ENCODE measurements at places on chromosomes 6 and 20.
A peak's percentile ranks its signal among the peaks of the same experiment; 100 is the strongest.

DNA sequence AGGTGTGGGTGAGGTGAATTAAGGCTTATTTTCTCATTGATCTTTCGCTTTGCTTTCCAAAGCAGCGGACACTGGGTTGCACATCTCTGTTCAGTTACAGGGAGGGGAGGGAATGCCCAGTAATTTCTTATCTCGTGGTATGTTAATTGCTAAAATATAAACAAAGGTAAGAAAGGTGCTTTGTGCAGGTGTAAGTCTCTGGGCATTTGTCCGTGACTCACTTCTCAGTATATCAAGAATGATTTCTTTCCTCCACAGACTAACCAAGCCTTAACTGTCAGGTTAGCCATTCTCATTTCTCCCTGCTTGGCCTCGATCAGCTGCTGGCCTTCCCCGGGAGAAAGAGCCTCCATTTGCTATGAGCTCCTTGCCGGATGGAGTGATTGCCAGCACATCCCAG lies 862.1 kb downstream of the KIF16B start:
- no peak for ATAC-seq

DNA sequence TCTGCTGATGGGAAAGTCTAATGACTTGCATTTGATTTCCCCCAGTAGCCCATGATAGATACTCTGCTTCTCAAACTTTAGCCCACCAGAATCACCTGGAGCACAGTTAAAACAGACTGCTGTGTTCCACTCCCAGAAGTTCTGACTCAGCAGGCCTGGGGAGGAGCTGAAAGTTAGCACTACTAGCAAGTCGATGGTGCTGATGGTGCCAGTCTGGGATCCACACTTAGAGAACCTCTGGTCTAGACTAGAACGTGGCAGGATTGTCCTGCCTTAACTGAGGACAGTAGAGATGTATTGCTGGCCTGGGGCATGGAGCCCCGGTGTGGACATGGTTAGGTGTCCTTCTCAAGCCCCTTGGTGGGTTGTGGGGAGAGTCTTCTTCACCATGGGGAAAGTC lies 8.7 kb downstream of the TOX2 start:
- no peak for ATAC-seq

- no peak for ATAC-seq
Observed at GRCh38 chr6:119360262-119360915, 10.8 kb upstream of the MAN1A1 start.

DNA sequence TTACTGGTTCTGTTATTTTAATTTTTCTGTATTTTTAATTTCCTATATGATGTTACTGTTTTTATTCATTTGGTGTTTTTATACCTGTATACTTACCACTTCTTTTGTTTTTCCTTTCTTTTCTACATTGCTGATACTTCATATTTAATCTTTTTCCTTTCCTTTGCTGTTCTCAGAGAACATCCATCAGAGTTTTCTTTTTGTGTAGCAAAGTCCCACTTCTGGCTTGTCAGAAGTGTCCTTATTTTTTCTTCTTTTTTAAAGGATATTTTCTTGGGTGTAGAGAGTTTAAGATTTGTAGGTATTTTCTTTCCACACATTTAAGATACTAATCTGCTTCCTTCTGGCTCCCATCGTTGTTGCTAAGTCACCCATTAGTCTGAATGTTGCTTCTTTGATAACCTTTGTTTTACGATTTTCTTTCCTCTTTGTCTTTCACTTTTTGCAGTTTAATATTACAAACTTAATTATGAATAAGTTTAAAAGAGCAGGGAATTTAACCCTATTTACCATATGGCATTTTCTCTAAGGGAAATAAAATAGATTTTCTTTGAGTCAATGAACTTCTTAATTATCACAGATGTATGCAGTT lies 18.5 kb downstream of the CD2AP start:
- ATAC-seq: no peak

DNA sequence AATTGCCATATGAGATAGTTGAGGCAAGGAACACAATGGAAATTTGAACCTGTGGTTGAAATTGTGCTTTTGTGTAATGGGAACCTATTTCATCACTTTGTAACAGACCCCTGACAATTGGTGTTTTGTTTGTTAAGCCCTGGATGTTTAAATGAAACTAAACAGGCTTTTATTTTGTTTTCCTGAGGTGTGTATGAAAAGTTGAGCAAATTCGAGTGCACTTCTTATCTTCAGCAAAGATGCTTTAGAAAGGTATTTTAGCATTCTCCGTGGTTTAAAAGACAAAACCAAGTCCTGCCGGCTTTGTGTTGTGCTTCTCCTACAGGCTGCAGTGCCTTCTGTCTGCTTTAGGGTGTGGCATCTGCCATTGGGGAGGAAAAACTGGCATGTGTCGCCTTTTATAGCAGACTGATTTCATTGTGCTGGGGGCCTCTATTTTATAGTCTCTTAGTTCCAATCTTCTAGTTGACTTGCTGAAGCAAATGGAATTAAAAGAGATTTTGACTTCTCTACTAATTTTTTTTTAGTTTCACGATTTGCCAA lies 2.2 kb upstream of the ARID1B start:
- no peak for ATAC-seq

GRCh38 chr20:18886756-18887155 lies 73.2 kb downstream of the SCP2D1 start:
- ATAC-seq: no peak

- no peak for ATAC-seq
Observed at GRCh38 chr20:5888041-5888440, 62.3 kb downstream of the TRMT6 start.

DNA sequence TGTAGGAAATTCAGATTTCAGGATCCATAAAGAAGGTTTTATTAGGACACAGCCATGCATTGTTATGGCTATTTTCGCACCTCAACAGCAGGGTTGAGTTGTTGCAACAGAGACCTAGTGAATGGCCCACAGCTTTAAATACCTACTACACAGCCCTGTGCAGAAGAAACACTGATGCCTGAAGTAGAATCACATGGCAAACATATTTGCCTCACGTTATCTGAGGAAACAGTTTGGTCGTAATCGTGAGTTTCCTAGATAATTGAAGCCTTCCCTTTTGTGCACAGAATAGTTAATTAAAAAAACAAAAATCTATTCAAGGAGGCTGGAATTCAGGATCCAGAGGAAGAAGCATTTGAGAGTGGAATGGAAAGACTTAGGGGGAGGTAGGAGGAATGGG lies 55.1 kb downstream of the GCNT2 start:
- no peak for ATAC-seq

DNA sequence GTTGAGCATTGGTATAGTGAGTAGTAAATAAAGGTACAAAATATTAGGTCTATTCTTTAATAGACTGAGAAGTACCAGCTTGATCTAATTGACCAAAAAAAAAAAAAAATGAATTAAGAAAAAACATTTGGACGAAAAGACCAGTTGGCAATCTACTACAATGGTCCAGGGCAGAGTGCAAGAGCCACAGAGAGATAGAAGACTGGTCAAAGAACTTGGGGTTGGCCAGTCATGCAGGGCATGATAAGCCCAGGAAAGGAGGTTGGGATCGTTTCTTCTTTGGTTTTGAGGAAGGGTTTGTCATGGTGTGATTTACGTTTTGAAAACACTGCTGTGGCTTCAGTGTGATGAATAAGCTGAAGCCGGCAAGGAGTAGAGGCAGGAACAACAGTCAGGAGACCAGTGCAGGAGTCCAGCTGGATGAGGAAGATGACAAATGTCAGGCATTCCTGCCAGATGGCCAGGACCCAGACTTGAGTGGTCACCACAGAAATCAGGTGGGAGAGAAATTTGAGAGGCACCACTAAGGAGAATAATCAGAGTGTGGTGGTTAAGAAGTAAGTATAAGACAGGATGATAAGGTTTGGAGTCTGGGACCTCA lies 14.0 kb downstream of the SMLR1 start:
- ATAC-seq: no peak

- peak; percentile 97 for ATAC-seq
Observed at GRCh38 chr6:108002365-108003221, 44.6 kb upstream of the SEC63 start.

GRCh38 chr6:151380848-151381205 lies 10.5 kb downstream of the ZBTB2 start:
- ATAC-seq: no peak

GRCh38 chr20:48687117-48687800 lies 140.5 kb downstream of the PREX1 start:
- no peak for ATAC-seq

GRCh38 chr6:127939442-127940066 lies 38.7 kb upstream of the THEMIS start:
- ATAC-seq: peak; percentile 56

GRCh38 chr6:100504786-100505737 lies 40.3 kb upstream of the SIM1 start:
- ATAC-seq: no peak

All from motor neuron (in vitro differentiated cells).